ENCODE measurements at places on chromosomes 7 and 10. TPM values are rescaled to one million over a fixed set of nuclear protein-coding genes. Genes with fewer than 3 reads are reported as not detected.

The UTF1 gene
- not detected for total RNA-seq

The TAC1 gene
- total RNA-seq = not detected

The PNLIPRP2 gene
- total RNA-seq = not detected

The TMEM178B gene
- under 0.01 TPM for total RNA-seq

The MSS51 gene
- 0.15 TPM for total RNA-seq

The BTBD16 gene
- not detected for total RNA-seq

The EPHA1 gene
- 0.17 TPM for total RNA-seq

The FIS1 gene
- 226 TPM for total RNA-seq

The ANKRD30A gene
- total RNA-seq = not detected

The ZNF365 gene
- 0.84 TPM for total RNA-seq

The ERVW-1 gene
- total RNA-seq = not detected

The JAKMIP3 gene
- total RNA-seq = under 0.01 TPM

The GNAI1 gene
- 28.6 TPM for total RNA-seq

The PDGFA gene
- 6.1 TPM for total RNA-seq

The SPDYE9 gene
- total RNA-seq = not detected

The METTL2B gene
- 30.9 TPM for total RNA-seq

The LFNG gene
- total RNA-seq = 1.2 TPM

The SYCE1 gene
- total RNA-seq = not detected

The CCDC146 gene
- 1.0 TPM for total RNA-seq

The FXYD4 gene
- not detected for total RNA-seq

The MMD2 gene
- total RNA-seq = not detected

The SPRN gene
- total RNA-seq = 0.59 TPM

All from bronchus fibroblast of lung (primary cell).